Hematopoietic multipotent progenitor cell treated with erythropoietin and hydrocortisone succinate and interleukin-3 and kit ligand, for 6 days (in vitro differentiated cells): ENCODE measurements at places on chromosomes 7 and 10.

DNA sequence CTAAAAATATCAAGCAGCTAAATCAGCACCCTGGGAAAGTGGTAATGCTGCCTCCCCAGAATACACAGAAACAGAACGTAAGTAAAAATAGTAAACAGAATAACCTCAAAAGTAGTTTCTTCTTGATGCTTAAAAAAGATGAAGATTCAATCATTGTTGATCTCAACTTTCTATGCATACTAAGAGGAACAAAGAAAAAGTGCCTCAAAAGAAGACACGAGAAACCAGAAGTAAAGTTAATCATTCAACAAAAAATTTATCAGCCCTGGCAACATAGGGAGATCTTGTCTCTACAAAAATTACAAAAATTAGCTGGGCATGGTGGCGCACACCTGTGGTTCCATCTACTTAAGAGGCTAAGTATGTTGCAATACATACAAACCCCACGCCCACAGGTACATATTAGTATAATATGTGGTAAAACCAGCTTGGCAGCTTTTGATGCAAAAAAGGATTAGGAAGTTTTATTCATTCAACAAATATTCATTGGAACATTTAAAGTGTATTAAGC is 153.7 kb downstream of the NRBF2 start:
- no peak for DNase-seq

- no peak for DNase-seq
These were observed 95.7 kb downstream of the CPED1 start for GRCh38 chr7:121084256-121084655.

DNA sequence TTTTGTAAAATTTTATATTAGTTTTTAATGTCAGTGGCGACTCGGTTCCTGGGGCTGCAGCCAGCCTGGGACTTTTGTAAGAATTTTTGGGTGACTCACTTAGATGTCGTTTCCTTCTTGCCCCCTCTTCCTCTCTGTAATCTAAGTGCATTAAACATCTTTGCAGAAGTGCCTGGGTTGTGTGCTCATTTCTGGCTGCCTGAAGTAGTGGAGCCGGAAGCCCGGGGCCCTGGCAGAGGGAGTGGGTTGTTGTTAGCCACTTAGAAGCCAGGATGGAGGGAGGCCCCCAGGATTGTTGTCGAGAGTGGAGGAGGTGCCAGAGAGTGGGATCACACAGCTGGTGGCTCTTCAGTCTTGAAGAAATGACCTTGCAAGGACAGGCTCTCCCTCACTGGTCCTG is 11.0 kb upstream of the TRIM8 start:
- DNase-seq = peak; percentile 54

DNA sequence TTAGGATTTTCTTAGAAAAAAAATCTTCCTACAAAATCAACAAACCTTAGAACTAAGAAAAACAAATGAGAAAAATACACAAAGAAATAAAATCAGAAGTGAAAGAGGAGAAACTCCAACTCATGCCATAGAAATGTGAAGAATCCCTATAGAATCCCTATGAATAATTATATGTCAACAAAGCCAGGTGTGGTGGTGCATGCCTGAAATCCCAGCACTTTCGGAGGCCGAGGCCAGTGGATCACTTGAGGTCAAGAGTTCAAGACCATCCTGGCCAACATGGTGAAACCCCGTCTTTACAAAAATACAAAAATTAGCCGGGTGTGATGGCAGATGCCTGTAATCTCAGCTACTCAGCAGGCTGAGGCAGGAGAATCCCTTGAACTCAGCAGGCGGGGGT is 27.1 kb downstream of the ACSM6 start:
- DNase-seq = no peak

GRCh38 chr10:48690791-48691660 is 6.4 kb downstream of the WDFY4 start:
- DNase-seq = no peak

DNA sequence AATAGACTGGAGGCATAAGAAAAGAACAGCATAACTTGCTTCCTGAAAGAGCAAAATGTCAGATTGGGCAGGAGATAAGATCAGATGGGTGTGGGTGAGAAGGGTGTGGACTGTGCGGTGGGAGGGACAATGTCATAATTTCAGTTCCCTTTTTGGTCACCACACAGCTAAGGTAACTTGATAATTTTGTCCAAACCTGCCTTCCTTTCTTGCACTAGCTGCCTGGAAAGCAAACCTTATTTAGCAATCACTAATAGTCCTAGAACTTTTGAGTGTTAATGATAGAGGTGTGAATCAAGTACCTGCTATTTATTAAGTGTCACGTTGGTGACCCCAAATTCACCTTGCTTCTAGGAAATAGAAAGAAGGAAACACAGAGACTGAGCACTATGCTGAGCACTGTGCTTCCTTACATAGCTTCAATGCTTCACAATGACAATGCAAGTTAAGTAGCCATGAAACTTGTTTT is 72.4 kb upstream of the SP4 start:
- DNase-seq = peak; percentile 89

DNA sequence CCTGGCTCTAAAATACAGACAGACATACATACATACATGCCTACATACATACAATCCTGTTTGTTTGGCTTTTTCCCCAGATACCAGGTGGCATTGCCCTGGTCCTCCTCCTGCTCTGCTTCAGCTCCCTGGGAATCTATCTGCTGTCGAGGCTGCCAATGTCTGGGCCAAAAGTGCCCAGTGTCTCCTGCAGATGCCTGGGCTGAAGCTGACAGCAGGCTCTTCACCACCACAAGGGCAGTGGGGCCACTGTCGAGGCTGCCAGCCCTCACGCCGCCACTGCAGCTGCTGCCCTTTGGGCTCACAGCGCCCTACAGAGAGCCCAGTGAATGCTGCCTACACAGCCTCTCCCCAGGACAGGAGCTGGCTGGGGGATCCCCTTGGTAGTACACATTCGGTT is 18.0 kb upstream of the STN1 start:
- DNase-seq = no peak

- peak; percentile 55 for DNase-seq
These were observed 496 bp downstream of the BRI3 start for GRCh38 chr7:98281757-98282606.

- no peak for DNase-seq
These were observed 9.0 kb upstream of the YAE1 start for GRCh38 chr7:39557222-39557621.

- no peak for DNase-seq
These were observed 254.1 kb upstream of the PFKP start for GRCh38 chr10:2813286-2813685.

- DNase-seq = no peak
These were observed 280.5 kb downstream of the SFMBT2 start for GRCh38 chr10:7130191-7130911.
